ENCODE measurements at places on chromosomes 7 and 10.

DNA sequence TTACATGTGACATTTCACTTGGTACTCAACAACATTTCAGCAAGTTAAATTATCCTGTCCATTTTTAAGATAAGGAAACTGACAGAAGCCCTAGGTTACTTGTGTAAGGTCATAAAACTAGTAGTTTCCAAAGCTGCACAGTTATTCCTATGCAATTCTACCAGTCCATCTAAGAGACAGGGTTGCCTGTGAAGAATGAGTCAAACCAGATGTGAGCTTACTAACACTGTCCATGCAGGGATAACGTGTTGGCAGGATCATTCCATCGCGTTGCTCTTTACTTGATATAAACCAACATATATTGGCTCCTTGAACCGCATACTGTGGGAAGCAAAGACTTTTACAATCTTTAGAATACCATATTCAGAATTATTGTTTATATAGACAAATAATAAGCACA is 280.9 kb upstream of the HGF start:
- no peak for DNase-seq

- no peak for DNase-seq
Measured at GRCh38 chr7:77797734-77798393, 370 bp downstream of the TMEM60 start.

- DNase-seq, result no peak
Measured at GRCh38 chr10:93503075-93503474, 6.7 kb downstream of the CEP55 start.

DNA sequence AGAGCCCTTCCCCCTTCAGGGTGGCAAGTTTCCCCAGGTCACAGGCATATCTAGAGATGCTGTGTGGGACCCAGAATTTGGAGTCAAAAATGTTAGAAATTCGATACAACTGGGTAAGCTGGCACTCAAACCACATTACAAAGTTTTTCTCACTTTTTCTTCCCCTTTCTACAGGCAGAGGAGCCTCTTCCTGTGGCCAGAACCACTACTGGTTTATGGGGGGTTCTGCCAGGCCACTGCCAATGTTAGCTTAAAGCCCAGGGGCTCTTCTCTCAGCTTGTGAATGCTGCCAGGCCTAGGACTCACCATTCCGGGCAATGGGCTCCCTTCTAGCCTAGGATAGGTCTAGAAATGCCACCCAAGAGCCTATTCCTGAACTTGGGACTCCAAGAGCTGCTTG is 617.9 kb upstream of the PHF14 start:
- DNase-seq, result no peak

GRCh38 chr7:124366118-124366517 is 333.3 kb upstream of the TMEM229A start:
- no peak for DNase-seq

GRCh38 chr10:86646933-86647332 is 7.4 kb upstream of the OPN4 start:
- DNase-seq, result no peak

DNA sequence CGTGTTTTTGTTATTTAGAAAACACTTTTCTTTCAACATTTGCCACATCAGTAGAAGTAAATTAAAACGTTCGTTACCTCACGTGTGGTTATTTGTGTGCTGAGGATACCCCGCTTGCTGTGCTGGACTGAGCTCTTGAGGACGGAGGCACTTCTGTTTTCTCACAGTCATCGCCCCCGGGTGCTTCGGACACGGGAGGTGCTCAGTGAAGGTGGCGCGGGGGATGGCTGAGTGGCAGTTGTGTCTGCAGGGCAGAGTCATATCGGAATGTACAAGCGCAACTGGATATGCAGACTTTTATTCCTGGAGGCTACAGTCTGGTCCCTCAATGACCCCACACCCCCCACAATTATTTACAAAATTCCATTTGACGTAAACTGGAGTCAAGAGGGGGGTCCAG is 92.0 kb downstream of the DYNC2I1 start:
- no peak for DNase-seq

Data from stimulated activated naive CD8-positive, alpha-beta T cell treated with anti-CD3 and anti-CD28 coated beads, Interleukin-15, amount 100 ng/mL, for 72 hours (primary cell).